ENCODE measurements at places on chromosomes 1 and 21.

DNA sequence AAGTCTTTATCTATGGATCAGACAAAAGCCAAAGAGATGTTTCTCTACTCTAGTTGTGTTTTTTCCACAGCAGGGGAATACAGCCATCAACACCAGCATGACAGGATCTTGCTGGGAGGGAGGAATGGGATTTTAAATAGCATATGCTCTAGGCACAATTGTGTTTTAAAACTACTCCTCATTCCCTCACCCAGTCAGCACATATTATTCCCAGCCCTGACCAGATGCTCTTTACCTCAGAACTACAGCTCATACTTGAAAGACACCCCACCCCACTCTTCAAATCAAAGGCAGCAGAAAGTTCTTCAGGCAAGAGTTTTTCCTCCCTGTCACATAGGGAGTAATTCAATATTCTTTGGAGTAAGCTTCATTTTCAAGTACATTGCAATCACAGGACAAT is 46.2 kb upstream of the TBX15 start:
- DNase-seq: no peak

DNA sequence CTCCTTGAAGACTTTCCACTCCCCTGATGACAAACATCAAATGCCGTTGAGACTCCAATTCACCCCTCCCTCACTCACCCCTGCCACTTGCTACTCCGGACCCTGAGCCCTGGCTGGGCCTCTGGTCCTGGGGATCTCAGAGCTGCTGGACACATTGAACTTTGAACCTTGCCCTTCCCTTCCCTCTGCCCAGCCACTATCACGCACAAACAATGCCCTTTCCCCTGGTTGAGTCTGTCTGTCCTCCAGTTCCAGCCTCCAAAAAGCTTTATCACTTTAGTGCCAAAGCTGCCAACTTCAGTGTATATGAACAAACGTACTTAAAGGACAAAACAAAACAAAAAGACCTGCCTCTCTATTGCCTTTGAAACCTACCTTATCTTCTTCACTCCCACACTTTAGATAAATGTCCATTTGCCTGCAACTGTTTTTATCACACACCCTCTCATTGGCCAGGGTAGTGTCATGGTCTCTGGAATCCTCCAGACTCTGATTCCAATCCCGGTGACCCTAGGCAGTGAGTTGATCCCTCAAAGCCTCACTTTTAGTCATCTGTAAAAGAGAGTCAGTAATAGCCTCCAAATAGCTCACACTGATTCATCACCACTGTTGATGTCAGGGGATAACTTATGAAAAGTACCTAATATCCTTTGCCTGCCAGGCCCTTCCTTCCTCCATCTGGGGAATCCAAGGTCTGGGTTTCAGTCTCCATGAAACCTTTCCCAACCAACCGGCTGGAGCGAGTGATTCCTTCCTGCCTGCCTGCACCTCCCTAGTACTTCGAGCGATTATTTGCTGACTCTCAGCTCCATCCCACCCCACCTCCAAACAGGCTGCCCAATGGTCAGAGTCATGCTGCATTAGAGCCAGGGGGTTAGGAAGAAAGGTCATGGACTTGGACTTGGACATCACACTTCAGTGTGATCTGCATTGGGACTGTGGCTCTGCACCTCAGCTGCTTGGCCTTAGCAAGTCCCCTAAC is 15.9 kb upstream of the SPOCD1 start:
- no peak for DNase-seq

- DNase-seq: no peak
Measured at GRCh38 chr21:14497825-14498224, 48.3 kb downstream of the SAMSN1 start.

DNA sequence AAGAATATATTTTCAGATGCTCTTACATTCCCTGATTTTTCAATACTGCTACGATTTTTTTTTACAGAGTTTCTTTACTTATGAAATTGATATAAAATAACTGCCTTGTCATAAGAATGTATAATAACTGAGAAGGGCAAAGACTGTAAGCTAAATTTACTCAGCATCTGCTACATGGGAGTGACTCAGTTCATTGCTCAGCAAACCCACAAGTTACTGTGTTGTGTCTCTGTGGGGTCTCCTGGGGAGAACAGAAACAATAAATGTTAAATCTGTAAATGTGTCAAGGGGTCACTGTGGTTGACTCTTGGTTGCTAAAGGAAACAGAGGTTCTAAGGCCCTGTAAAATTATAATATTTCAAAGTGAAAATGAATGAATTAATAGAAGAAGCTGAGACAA is 210.3 kb upstream of the CACYBP start:
- no peak for DNase-seq

DNA sequence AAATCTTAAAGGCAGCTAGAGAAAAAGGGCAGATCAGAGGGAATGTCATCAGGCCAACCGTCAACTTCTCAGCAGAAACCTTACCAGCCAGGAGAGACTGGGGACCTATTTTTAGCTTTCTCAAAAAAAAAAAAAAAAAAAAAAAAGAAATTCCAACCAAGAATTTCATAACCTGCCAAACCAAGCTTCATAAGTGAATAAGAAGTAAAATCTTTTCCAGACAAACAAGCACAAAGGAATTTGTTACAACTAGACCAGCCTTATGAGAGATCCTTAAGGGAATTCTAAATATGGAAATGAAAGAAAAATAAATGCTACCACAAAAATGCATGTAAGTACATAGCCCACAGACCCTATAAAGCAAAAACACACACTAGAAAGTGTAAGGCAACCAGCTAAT is 267.7 kb downstream of the AKT3 start:
- no peak for DNase-seq

DNA sequence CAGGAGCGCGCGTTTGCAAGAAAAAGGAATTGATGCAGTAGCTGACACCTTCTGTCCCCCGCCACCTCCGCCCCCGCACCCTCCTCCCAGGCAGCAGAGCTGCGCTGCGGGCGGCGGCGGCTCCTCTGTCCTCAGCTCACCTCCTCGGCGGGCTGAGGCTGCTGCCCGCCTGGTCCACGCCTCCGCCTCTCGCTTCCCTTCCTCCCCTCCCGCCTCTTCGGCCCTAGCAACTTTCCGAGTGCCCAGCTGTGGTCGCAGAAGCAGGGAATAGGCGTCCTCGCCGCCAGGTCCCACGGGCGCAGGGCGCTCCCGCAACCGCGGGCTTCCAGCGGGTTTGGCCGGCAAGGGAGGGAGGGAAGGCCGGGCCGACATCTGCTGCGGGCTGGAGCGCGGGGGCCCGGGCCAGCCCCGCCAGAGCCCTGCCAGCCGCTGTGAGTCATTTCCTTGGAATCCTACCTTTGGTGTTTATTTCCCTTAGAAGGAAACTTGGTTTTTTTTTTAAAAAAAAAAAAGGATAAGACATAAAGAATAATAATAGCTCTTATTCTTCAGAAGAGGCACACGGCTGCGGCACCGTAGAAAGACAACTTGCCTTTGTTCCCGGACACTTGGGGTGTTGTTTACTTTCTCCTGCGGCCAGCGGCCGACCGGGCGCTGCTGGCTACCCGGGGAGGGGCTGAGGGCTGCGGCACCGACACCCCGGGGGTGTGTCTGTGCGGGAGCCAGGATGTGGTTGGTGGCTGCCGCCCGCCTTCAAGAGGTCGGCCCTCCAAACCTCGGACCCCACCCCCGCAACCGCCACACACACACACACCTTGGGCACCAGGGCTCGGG is 1.1 kb downstream of the SERTAD4 start:
- peak; percentile 76 for DNase-seq

GRCh38 chr1:221085701-221086375 is 206.6 kb downstream of the HLX start:
- no peak for DNase-seq

DNA sequence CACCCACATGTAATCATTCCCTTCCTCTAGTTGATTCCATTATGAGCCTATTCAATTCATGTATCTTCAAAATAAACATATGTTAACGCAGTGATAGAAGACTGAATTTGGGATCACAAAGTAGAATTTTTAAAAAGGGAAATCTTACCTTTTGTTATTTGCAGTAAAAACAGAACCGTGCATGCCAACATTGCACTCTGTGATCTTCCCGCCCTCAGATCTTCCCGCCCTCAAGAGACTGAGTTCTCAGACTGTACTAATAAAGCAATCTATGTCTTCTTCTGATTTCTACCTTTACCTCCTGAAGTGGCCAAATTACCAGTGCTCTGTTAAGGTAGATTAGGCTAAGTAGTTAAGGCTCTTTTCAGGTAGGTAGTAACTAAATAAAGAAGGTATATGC is 3.6 kb upstream of the SUCO start:
- no peak for DNase-seq

DNA sequence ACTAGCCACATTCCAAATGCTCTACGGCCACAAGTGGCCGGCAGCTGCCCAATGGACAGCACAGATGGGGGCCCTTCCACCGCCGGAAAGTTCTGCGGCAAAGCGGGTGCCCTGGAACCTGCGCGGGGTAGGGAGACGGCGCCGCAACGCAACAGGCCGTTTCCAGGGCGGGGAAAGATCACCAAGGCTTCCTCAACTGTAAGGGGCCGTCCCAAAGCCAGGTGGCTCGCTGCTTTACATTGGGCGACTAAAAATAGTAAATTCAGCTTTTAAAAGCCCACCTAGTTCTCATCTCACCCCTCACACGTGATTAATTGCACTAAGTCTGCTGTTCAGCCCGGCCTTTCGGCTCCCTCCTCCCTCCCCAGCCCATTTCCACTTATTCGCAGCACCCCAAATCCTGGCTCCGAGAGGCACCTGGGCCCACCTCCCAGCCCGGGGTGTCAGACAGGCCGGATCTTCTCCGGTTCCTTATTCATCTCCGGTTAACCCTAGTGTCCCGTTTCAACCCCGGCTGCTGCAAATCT is 643 bp downstream of the CFAP298 start:
- DNase-seq: no peak

- DNase-seq: no peak
Measured at GRCh38 chr1:94130851-94131595, 10.1 kb upstream of the ABCA4 start.

DNA sequence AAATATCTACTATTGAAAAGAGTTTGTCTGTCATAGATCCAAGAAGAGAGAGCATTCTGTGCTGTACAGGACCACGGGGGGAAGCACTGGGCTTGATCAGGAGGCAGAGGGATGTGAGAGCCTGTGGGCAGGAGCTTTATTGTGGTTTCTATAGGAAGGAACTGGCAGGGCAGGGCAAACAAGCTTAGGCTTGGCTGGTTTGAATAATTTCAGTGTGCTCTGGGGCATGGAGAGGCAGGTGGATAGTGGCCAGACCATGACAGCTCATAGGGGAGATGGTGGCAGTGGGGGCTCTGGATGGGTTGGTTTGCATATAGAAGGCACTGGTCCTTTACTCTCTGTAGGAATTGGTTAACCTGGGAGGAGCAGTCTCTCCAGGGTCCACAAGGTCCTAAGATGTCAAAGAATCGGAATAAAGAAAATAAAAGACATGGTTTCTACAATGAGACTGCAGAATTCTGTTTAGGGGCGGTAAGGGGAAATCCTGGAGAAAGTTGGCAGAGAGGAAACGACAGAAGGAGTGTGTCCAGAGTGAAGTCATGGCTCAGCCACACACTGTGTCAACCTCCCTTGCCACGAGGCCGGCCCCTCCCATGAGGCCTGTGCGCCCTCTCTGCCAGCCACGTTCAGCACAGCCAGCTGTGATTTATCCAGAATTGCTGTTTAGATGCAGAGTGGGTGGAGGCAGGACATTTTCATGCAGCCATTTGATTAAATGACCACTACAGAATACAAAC is 81.7 kb upstream of the PGBD5 start:
- DNase-seq: no peak

GRCh38 chr21:19261731-19262376 is 858.3 kb upstream of the TMPRSS15 start:
- DNase-seq: no peak

DNA sequence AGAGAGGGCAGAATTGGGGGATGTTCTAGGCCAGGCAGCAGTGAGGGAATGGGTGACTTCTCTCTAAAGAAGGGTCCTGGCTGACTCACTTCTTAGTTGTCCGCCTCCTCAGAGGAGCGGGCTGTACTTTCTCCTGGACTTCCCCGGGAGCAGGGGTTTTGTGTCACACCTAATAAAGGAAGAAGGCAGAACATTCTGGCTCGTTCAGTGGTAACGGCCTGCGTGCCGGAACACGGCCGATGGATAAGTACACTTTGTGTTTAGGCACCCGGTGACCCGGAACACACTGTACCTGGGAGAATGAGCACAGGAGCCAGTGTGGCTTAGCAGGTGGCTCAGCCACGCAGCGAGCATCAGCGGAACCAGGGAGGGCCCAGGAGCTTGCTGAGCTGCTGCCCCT is 84.7 kb downstream of the FBXO2 start:
- DNase-seq: no peak

DNA sequence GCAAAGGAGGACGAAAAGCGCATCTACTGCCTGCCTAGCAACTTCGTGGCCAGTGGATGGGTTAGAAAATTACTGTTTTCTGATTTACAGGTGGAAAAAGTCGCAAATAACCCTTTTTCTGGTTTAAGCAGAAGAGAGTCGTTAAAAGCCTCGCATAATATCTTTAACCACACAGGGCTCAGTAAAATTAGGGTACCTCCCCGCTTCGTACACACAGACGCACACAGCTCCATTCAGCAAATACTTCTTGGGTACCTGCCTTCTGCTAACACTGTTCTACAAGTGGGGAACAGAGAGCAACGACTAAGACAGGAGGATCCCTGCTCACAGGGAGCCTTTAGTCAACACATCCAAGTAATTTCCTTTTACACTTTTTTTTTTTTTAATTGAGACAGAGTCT is 704 bp downstream of the ALG6 start:
- DNase-seq: no peak

DNA sequence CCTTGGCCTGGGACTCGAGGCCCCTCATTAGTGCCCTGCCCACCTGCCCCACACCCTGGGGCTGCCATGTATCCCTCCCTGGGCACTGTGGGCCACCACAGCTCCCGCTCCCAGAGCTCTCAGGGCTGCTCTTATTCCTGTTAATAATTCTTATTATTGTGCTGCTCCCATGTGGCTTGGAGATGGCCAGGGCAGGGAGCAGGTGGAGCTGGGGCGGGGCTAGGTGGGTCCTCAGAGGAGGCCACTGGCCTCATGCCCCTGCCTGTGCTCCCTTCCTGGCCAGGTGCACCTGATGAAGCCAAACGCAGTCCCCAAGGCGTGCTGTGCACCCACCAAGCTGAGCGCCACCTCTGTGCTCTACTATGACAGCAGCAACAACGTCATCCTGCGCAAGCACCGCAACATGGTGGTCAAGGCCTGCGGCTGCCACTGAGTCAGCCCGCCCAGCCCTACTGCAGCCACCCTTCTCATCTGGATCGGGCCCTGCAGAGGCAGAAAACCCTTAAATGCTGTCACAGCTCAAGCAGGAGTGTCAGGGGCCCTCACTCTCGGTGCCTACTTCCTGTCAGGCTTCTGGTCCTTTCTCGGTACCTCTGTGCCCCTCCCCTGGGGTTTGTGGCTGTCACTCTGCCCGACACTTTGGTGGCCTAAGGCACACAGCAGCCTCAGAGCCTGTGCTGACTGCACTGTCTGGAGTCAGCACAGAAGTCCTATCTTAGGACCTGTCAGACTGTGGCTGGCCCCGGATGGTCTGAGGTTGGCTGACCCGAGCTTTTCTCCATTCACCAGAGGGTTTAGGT is 34.1 kb downstream of the BMP8A start:
- DNase-seq: no peak

- no peak for DNase-seq
Measured at GRCh38 chr1:200130552-200130951, 103.0 kb downstream of the NR5A2 start.
